Right cardiac atrium (tissue), 5 donors: ENCODE measurements at places on chromosomes 1 and 21. TPM values are rescaled to one million over a fixed set of nuclear protein-coding genes. Genes with fewer than 3 reads are reported as not detected.

Gene SPRR2B
- total RNA-seq = not detected

Gene NAXE
- total RNA-seq = 98.5 TPM

Gene NTMT2
- total RNA-seq = 7.4 TPM

Gene RBM11
- total RNA-seq = 5.0 TPM

Gene SYCP1
- total RNA-seq = not detected

Gene NBPF10
- total RNA-seq = 1.3 TPM

Gene DCAF6
- total RNA-seq = 157 TPM
